Muscle of leg (tissue), 16 donors: ENCODE measurements at places on chromosomes 11 and 22. TPM values are rescaled to one million over a fixed set of nuclear protein-coding genes. Genes with fewer than 3 reads are reported as not detected.

The C11orf86 gene
- total RNA-seq = not detected

The TAGLN gene
- total RNA-seq = 95.4 TPM

The CD3E gene
- total RNA-seq = 0.13 TPM

- peak; percentile 43 for DNase-seq
- peak overlapping the region; percentile 84 for H3K27ac ChIP-seq
- peaks cover 25% of the 10 kb centered on the region for H3K4me1 ChIP-seq
- H3K27me3 ChIP-seq = no peaks in the 10 kb centered on the region
- no peak overlapping the region for H3K4me3 ChIP-seq
Measured at GRCh38 chr22:25120093-25120561, 79.5 kb upstream of the CRYBB3 start.

GRCh38 chr11:108368134-108368533, 99.2 kb downstream of the C11orf65 start:
- H3K27ac ChIP-seq = no peak overlapping the region
- H3K36me3 ChIP-seq = peaks cover 6% of the 10 kb centered on the region
- DNase-seq = no peak
- no peaks in the 10 kb centered on the region for H3K4me1 ChIP-seq
- no peak overlapping the region for H3K4me3 ChIP-seq
- H3K27me3 ChIP-seq = no peaks in the 10 kb centered on the region

- H3K4me1 ChIP-seq = peaks cover 61% of the 10 kb centered on the region
- peaks cover 9% of the 10 kb centered on the region for H3K36me3 ChIP-seq
- H3K27me3 ChIP-seq = no peaks in the 10 kb centered on the region
- no peak for DNase-seq
- H3K4me3 ChIP-seq = no peak overlapping the region
Measured at GRCh38 chr11:57777969-57778317, 16.3 kb downstream of the CTNND1 start.

DNA sequence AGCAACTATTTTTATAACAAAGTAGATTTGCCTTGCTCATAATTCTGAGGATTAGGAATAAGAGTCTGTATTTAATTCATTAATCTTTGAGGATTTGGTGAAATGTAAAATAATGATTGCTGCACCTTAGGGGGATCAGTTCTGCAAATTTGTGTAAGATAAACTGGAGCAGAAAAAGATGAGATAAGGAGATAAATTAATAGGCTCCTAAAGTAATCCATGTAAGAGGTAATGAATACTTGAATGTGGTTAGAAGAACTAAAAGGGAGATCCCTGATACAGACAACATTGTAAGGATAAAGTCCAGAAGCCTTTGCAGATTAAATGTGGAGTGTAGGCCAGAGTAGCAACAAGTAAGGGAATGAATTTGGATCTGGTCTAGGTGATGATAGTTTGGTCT, 45.6 kb downstream of the PDHX start:
- H3K4me3 ChIP-seq = no peak overlapping the region
- no peaks in the 10 kb centered on the region for H3K4me1 ChIP-seq
- no peak for DNase-seq
- H3K36me3 ChIP-seq = peaks cover 5% of the 10 kb centered on the region
- no peaks in the 10 kb centered on the region for H3K27me3 ChIP-seq
- H3K27ac ChIP-seq = no peak overlapping the region

DNA sequence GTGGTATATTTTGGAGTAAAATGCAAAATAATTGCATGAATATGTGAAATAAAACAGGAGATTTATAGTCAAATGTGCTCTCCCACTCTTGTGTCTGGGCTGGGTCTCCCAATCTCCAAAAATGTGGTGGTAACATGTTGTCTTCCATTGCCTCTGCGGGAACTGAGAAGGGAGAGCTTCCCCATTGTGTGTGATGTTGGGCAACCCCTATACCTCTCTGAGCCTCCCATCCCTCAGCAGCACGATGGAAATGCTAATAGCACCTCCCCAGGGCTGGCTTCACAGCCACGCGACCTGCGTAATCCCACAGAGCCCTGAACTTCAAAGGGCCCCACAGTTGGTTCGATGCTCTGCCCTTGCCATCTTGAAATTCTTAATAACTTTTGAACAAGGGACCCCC, 72.0 kb downstream of the TP53I11 start:
- no peak overlapping the region for H3K27ac ChIP-seq
- DNase-seq = no peak
- no peak overlapping the region for H3K4me3 ChIP-seq
- no peaks in the 10 kb centered on the region for H3K36me3 ChIP-seq
- H3K27me3 ChIP-seq = peaks cover 11% of the 10 kb centered on the region

DNA sequence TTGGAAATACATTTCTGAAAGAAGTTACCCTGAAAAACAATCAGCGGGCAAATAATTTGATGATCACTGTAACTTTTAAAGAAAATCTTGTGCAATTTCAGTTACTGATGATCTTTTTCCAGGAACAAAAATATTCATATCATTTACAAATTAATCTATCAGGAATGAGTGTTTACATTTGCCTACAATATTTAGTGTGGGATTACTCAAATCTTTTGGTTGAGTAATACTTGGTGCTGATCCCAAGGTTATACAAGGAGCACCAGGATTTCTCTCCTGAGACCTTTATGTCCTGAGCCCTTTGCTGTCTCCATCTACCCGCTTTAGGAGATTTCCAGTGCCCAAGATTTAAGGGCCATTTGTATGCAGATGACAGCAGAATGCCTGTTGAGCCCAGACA, 116.1 kb downstream of the ATXN10 start:
- no peaks in the 10 kb centered on the region for H3K27me3 ChIP-seq
- no peak for DNase-seq
- H3K27ac ChIP-seq = no peak overlapping the region
- H3K36me3 ChIP-seq = no peaks in the 10 kb centered on the region
- no peak overlapping the region for H3K4me3 ChIP-seq
